ENCODE measurements at places on chromosomes 16 and 17.

- no peak for DNase-seq
Observed at GRCh38 chr17:30905742-30906100, 317 bp downstream of the TEFM start.

DNA sequence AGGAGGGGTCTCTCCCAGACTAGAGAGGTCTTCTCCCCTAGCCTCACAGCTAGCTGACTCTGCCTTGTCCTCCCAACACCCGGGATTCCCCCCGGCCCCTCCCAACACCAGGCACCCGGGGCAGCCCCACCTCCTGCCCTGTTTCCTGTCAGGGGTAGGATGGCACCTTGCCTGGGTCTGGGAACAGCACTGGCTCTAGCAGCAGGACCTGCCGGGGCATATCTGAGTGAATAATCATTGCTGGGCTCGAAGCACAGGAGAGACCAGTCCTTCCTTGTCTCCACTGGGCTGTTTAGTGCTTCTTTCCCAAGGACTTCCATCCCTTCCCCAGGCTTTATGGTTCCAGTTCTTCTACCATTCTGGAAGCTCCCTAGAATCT, 25.7 kb downstream of the MINK1 start:
- no peak for DNase-seq

DNA sequence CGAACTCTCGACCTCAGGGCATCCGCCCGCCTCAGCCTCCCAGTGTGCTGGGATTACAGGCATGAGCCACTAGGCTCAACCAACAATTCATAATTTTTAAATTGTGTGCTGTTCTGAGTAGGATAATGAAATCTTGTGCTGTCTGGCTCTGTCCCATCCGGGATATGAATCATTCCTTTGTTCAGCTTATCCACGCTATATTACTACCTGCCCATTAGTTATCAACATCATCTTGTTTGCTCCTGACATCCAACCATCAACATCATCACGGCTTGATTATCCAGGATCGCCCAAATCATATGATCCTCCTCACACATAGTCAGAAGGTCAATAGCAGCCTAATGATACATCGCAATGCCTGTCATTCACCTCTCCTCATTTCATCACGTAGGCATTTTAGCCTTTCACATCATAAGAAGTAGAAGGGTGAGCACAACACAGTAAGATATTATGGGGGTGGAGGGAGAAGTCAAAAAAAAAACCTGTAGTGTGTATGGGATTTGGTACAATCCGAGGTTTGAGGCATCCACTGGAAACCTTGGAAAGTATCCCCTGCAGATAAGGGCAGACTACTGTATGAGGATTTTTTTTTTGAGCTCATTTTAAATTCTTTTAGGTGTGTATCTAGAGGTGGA, 77.0 kb upstream of the SIAH1 start:
- DNase-seq, result no peak

DNA sequence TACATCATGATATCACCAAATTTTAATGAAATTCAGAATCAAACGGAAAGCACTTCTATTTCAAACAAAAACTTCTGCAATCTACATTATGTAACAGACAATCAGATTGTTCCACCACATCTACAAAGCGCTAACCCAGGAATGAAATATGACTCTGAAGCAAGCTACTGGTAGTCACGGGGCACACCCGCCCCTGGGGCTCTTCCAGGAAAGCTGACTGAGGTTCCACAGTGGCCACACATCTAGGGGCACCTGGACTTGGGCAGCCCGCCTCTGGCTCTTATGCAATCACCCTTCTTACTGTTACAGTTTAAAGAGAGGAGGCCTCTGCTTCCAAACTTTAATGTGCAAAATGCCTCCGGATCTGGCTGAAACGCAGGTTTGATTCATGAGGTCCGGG, 27.5 kb downstream of the ZCCHC14 start:
- no peak for DNase-seq

DNA sequence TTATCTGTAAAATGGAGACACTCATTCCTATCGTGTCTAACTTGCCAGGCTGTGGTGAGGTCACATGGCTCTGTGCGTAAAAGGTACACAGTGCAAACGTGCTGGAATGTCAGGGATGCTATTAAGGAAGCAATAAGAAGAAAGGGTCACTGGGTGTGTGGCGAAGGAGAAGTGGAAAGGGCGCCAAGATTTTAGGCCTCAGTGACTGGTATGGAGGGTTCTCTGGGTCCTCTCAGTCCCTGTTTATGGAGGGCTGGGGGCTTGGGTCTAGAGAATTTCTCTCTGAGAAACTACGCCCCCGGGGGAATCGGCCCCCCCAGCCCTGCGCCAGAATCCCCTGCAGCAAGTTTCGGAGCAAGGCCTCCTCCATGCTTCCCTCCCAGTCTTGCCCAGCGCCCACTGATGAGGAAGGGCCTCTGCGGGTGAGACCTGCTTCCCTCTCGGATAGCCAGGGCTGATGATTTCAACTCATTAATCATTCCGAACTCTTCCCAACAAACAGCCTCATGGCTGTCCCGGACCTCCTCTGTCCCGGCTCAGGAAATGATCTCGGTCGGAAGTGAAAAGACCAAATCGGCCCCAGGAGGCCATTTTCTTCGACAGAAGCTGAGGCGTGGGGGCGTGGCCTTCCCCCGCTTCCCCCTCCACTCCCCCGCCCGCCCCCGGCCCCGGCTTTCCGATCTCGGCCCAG, 1.2 kb upstream of the HEXIM1 start:
- DNase-seq, result no peak
